Dermis microvascular lymphatic vessel endothelial cell (primary cell): ENCODE measurements at places on chromosomes 12 and 14. TPM values are rescaled to one million over a fixed set of nuclear protein-coding genes. Genes with fewer than 3 reads are reported as not detected.

The HOXC9 gene
- total RNA-seq, result 0.13 and 1.3 TPM in 2 replicates

The NPFF gene
- not detected in 2 replicates for total RNA-seq

The NANOG gene
- not detected in 2 replicates for total RNA-seq

The SOAT2 gene
- not detected in 2 replicates for total RNA-seq

The RTL1 gene
- total RNA-seq, result not detected in 2 replicates

The SLC6A13 gene
- 0.13 TPM in 1 of 2 replicates, not detected in the other for total RNA-seq

The DHH gene
- total RNA-seq, result 0.25 and 0.39 TPM in 2 replicates

The RIMBP2 gene
- not detected in 2 replicates for total RNA-seq

The TIGAR gene
- 9.6 and 14.0 TPM in 2 replicates for total RNA-seq

The PHETA1 gene
- 5.6 and 12.5 TPM in 2 replicates for total RNA-seq

The ZBTB1 gene
- total RNA-seq, result 33.4 and 40.8 TPM in 2 replicates

The PSMA6 gene
- 190 and 213 TPM in 2 replicates for total RNA-seq

The FBLN5 gene
- total RNA-seq, result 0.26 and 0.89 TPM in 2 replicates

The KIF21A gene
- 5.3 and 5.9 TPM in 2 replicates for total RNA-seq

The BCL2L14 gene
- total RNA-seq, result not detected in 2 replicates

The TMEM179 gene
- total RNA-seq, result 0.13 TPM in 2 replicates

The HNF1A gene
- not detected in 2 replicates for total RNA-seq

The CCDC177 gene
- total RNA-seq, result not detected in 2 replicates

The GTF2A1 gene
- 34.1 and 58.3 TPM in 2 replicates for total RNA-seq

The MIP gene
- total RNA-seq, result 0.26 and 0.51 TPM in 2 replicates

The ST8SIA1 gene
- total RNA-seq, result 0.13 and 0.26 TPM in 2 replicates
